ENCODE measurements at places on chromosomes 11 and 22.

- no peak for DNase-seq
Measured at GRCh38 chr22:34804604-34805003, 261.4 kb upstream of the ISX start.

GRCh38 chr11:34454308-34455032, 15.7 kb downstream of the CAT start:
- no peak for DNase-seq

DNA sequence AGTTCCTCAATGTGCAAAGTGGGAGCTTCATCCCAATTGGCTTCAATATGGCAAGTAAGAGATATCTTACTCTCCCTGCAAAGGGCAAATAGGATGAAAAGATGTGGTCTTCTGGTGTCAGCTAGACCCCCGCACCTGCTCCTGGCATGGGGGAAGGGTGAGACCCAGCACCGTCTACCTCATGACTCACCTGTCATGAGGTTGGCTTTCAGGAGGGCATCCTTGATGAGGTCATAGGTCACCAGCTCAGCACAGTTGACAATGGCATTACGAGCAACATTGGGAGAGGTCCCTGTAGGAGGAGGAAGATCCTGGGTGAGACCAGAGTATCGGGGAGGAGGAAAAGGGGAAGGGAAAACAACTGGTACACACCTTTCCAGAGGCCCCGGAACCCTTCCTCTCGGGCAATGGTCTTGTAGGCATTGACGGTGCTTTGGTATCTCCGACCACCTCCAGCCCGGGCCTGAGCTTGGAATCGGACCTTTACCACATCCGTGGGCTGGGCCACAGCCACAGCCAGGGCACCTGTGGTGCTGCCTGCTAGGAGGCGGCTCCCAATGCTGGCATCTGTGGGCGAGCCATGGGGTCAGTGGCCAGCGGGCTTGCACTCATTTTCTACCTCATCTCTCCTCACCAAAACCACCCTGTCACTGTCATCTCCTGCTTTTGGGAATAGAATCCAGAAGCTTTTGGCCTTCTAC, 6.0 kb downstream of the UCP2 start:
- no peak for DNase-seq

DNA sequence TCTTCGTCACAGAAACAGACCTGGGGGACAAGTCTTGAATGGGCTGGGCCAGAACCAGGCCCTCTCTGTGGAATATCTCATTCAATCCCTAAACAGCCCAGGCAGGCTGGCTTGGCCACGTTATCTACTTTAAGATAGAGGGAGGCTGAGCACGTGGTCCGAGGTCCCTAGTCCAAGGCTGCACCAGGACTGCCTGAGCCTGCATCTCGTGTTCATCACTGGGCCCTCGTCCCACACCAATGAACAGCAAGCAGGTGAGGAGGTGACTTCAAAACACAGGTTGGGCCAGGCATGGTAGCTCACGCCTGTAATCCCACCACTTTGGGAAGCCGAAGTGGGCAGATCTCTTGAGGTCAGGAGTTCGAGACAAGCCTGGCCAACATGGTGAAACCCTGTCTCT, 20.3 kb upstream of the FGF3 start:
- no peak for DNase-seq

- no peak for DNase-seq
Measured at GRCh38 chr22:33785283-33785968, 134.8 kb downstream of the LARGE1 start.

DNA sequence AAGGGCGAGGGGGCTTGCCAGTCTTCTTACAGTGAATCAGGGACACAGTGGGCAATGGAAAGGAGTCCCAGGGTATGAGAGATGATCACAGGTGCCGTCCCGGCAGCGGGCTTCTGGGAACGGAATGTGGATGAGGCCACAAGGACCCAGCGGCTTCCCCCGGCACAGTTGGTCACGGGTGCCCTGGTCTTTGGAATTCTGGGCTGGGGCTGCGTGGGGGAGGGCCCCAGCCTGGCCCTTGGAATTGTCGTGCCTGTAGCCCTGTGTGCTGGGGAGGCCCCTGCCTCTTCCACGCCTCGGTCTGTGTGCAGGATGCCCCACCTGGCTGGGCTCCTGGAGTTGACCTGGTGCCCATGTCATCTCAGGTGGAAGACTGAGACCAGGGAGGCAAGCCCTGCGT, 76.6 kb downstream of the FBLN1 start:
- DNase-seq = no peak

- no peak for DNase-seq
Measured at GRCh38 chr22:22657712-22658111, 13.3 kb downstream of the GGTLC2 start.

GRCh38 chr11:132972565-132972964, 559.7 kb downstream of the OPCML start:
- no peak for DNase-seq

- no peak for DNase-seq
Measured at GRCh38 chr22:45781459-45781858, 109.8 kb downstream of the ATXN10 start.

- DNase-seq = no peak
Measured at GRCh38 chr22:32469799-32470212, 4.8 kb upstream of the FBXO7 start.

- no peak for DNase-seq
Measured at GRCh38 chr11:64754124-64754918, 5.5 kb downstream of the PYGM start.

GRCh38 chr11:33388793-33389525, 131.8 kb downstream of the HIPK3 start:
- DNase-seq = no peak

GRCh38 chr11:95282291-95282751, 51.3 kb upstream of the SESN3 start:
- no peak for DNase-seq

- no peak for DNase-seq
Measured at GRCh38 chr11:114610984-114611944, 15.7 kb upstream of the NXPE4 start.

DNA sequence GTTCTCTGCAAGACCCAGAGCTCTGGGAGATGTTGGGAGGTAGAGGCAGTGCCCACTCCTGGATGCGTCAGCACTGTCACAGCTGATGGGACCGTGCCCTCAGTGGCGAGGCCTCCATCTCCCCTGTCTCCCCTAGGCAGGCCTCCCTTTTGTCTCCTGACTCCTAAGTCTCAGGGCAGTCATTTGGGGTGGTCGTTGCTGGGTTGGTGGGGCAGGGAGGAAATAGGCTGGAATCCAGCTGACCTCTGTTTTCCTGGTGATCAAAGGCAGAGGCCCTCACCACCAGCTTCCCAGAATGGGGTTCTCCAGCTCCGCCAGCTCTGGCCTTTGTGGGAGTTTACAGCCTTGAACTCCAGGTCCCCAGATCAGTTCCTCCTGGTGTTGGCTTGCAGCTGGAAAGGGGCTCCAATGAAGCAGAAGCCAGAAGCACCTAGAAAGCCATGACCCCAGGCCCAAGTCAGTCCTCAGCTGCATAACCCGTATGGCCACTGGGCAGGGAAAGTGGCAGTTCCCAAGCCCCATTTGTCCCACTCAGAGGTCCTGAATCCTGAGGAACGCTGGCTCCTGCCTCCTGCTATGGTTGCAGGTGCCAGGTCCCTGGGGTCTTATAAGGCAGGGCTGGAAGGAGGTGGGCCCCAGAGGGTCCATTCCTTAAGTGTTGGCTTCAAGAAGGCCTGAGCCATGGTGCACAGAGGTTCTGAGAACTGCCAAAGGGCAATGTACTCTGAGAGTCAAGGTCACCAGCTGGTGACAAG, 7.3 kb upstream of the FXYD2 start:
- no peak for DNase-seq

- DNase-seq = no peak
Measured at GRCh38 chr22:36455571-36456463, 25.6 kb downstream of the TXN2 start.

DNA sequence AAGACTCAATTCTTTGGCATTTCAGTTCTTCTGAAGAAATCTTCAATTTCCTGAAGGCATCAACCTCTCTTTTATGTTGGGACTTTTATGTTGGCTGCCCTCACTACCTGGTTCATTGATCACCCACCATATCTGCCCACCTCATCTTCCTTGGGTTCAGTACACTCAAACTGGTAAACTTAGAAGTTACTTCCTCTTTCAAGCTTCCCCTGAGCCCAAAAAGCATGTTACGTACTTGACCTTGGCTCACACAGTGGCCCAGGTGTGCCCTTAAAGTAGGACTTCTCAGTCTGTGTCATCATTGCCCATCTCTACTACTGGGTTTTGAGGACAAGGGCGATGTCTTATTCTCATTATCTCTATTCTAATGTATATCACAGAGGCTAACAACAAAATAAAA, 86.1 kb downstream of the GRIA4 start:
- DNase-seq = no peak

GRCh38 chr11:75283391-75283931, 42.9 kb downstream of the TPBGL start:
- DNase-seq = no peak

- no peak for DNase-seq
Measured at GRCh38 chr11:3914805-3915204, 59.3 kb downstream of the STIM1 start.

DNA sequence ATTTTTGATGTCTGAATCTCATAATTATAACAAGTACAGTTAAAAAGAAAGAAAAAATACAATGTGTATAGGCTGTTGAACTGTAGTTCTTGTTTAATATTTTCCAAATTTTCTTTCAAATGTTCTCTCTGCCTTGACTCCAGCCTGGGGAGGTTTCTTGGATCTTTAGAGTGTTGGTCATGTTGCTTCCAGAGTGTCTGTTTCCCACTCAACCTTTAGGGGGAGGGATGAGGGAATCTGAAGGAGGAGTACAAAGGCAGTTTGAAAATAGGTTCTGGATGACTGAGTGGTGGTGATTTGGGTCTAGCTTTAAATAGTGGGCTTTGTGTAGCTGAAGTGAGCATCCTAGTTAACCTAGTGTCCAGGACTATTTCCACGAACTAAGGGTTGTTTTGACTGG, 2.0 kb downstream of the CTNND1 start:
- DNase-seq = no peak

All from stimulated activated CD4-positive, alpha-beta T cell treated with anti-CD3 and anti-CD28 coated beads, Interleukin-4, amount 100 ng/mL, for 24 hours (primary cell).